ENCODE measurements at places on chromosomes 16 and 17.

DNA sequence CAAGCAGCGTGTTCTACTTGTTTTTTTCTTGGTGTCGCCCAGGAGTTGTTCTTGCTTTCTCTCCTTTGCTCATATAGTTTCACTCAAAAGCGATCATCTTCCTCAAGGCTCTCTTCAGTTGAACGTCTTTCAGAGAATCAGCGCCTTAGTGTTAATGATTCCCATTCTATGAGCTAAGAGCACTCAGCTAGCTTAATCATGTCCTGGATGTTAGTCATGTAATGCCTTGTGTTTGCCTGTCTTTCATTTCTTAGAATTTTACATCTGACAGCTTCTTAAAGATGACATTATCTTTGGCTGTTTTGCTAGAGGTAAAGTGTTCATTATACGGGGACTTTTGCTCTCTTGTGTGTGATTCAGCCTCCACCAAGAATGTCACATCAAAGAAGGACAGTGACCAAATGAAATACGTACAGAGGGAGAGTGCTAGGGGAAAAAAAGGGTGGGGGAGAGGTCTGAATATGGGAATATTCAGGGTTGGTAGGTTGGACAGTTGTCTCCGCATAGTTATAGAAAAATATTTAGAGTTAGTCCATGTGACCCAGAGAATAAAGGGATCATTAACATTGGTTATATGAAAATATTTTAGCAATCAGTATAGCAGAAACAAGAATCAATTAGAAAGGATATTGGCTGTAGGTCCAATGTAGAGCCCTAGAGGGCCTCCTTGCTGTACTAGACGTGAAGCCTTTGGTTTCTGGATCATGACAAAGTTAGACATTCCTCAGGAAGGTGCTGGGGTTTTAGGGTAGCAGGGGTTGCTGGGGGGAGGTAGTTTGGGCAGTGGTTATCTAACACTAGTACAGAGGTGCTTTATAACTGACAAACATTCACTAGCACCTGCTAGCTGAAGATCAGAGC lies 31.9 kb upstream of the ANKFN1 start:
- DNase-seq, result no peak

DNA sequence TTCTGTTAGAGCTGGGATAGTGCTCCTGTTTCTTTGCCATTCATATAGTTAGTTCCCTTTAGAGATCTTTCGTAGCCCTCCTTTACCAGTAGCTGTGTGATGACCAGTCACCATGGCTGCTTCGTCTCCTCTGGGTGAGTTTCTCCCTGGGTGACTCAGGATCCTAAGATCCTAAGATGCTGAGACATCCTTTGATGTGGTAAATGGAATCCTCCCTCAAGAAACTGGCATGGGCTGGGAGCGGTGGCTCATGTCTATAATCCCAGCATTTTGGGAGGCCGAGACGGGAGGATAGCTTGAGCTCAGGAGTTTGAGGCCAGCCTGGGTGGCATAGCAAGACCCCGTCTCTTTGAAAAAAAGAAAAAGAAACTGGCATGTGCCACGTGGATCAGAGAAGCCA lies 5.9 kb downstream of the PHAF1 start:
- DNase-seq, result no peak

GRCh38 chr17:75684924-75685323 lies 17.8 kb downstream of the SAP30BP start:
- no peak for DNase-seq

DNA sequence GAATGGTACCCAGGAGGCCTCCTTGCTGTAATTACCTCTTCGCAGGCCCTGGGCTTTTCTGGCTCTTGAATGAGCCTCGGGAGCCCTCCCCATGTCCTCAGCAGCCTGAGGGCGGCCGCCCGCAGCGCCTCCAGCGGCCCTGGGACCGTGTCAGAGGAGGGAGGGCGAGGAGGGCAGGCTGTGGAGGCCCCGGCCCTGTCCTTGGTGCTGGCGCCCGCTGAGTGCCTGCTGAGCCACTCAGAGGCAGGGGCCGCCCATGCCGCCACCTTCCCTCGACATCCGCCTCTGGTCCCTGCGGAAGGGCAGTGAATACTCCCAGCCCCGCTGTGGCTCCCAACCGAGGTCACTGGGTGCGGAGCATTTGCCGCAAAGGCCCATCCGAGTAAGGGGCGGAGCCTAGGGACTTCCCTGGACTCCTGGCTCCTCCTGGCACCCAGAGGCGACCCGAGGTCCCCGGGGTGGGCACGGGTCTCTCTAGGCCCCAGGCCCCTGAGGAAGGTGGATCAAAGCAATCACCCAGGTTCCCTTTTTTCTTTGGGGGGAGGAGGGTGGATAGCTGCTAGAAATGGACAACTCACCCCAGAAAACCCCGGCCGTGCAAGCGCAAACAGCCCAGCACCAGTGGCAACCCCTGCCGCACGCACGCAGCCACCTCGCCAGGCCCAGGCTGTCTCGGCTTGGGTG lies 2.8 kb downstream of the RBFOX3 start:
- DNase-seq, result peak; percentile 19

GRCh38 chr16:89458967-89459366 lies 31.4 kb downstream of the ANKRD11 start:
- DNase-seq, result no peak
